ENCODE measurements at places on chromosomes 4 and X. TPM values are rescaled to one million over a fixed set of nuclear protein-coding genes. Genes with fewer than 3 reads are reported as not detected.
A peak's percentile ranks its signal among the peaks of the same experiment; 100 is the strongest.

DNA sequence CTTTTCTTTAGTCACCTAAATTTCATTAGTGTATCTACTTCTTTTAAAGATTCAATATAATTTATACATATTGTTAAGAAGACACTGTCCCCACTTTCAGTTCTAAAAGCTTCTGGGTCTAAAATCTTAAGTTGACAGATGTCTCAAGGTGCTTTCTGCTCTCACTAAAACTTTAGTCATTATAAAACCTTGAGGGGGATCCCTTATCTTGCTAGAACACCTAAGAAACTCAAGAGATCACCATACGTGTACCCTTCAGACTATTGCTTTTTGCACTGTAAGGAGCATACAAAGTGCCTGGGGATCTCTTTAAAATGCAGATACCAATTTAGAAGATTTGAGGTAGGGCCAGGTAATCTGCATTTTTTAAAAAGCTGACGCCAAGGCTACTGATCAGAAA lies 30.1 kb downstream of the CYBB start:
- no peak for DNase-seq

DNA sequence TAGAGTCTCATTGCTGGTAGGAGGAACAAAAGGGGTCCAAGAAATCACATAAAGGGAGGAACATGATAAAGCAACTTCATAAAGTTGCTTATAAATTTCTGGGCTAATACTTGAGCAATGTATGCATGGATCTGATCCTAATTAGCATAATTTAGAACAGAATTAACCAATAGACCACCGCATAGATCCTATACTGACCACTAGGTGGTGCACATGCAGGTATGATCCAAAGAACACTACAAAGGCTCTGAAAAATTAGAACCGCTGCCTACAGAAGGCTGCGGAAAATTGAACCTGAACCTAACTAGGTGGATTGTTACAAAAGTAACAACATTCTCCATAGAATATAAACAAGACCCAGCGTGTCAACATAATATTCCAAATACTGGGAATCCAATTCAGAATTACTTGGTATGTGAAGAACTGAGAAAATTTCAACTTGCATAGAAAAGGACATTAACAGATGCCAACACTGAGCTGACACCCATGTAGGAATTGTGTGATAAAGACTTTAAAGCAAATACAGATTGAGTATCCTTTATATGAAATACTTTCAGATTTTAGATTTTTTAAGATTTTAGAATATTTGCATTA lies 23.3 kb downstream of the BRCC3 start:
- DNase-seq, result peak; percentile 36

- DNase-seq, result no peak
Measured at GRCh38 chr4:168839758-168840391, 170.2 kb downstream of the CBR4 start.

DNA sequence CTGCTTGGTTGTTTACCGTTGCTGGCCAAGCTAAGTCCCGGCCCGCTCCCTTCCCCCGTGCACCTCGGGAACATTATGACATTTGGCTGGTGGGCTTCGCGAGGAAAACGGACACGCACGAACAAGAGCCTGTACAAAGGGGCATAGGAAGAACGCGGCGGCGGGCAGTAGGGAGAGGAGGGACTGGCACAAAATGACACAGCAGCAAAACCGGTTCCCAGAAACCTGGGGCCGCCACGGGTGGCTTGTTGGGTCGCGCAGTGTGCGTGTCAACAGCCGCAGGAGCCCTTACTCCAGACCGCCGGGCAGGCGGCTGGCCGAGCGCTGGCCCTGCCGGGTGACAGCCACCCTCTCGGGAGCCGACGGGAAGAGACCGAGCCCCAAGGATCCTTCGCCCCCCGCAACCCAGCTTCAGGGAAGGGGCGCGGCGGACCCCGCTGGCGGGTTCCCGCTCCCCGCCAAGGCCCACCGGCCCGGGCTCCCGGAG lies 1.6 kb upstream of the LIN54 start:
- peak; percentile 41 for DNase-seq

DNA sequence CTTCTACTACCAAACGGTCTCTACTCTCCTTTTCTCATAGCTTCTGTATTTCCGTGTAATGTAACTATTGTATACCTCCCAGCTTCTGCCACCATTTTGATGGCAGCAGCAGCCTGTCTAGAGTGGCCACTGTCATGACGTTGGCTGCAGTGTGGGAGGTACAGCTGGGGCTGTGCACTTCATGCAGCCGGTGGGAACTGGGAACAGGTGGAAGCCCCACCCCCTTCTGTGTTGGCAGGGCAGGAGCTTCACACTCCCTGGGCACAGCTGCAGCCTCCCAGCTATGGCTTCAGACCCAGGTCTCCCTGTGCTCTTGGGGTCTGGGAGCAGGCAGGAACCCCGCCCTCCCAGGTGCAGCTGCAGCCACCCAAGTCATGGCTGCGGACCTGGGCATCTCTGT lies 49.8 kb upstream of the SEC24B start:
- DNase-seq, result no peak

- no peak for DNase-seq
Measured at GRCh38 chr4:53963336-53963735, 101.1 kb downstream of the CHIC2 start.

DNA sequence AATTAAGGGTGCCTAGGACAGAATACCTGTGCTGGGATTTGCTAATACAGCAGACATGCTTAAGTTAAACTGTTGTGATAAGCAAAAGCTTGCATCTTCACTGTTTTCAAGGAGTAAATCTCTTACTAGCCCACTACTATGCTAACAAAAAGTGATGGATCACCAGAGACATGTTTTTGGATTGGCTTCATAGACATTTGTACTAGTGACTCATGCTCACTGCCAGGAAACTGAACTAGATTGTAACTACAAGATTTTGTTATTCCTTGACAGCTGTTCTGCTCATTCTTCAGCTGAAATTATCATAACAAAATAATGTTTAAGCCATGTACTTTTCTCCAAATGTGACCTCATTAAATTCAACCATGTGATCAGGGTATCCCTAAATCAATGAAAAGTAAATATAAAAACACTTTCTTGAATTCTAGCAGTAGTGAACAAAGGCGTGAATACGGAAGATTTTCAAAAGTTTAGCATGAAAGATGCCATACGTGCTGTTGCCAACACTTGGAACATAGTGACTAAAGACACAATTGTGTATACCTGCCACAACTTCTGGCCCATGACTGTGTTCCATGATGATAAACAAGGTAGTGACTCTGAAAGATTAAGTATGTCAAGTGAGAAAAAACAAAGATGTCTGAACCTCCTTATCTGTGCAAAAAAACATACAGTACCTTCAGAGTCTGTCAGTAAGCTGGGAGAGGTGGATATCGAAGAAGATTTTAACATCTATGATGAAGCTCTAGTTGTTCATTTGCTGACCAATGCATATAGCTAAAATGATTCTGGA lies 154.0 kb downstream of the BTC start:
- DNase-seq, result no peak

GRCh38 chr4:68617003-68617698 lies 41.0 kb upstream of the UGT2B17 start:
- no peak for DNase-seq

Gene PHF8
- total RNA-seq, result 47.5 TPM

Gene EFHC2
- total RNA-seq, result 2.6 TPM

Gene PAGE2B
- not detected for total RNA-seq

Gene FAM47E
- 0.66 TPM for total RNA-seq

Gene HS6ST2
- total RNA-seq, result 4.8 TPM

Gene ATOH1
- total RNA-seq, result 0.69 TPM

Gene IL3RA
- not detected for total RNA-seq
